CD4-positive, alpha-beta T cell treated with Interleukin-1 beta for 1 hour (primary cell): ENCODE measurements at places on chromosomes 5 and 9.

DNA sequence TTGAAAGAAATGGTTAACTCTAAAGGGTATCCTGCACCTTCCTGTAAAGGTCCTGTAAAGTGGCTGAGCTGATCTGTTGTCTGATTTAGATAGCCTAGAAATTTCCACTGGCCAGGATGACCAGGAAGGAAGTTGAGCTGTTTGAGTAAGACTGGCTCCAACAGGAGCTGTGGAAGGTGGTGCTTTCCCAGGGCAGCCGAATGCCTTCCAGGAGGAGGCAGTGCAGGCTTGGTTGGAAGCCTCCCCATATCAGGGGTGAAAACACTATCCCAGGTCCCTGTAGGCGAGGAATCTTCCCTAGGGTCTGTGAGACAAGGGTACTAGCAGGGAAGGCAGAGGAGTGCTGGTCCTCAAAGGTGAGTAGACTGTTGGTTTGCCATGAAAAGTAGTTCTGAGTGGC is 98.4 kb downstream of the LIX1 start:
- no peak for DNase-seq

DNA sequence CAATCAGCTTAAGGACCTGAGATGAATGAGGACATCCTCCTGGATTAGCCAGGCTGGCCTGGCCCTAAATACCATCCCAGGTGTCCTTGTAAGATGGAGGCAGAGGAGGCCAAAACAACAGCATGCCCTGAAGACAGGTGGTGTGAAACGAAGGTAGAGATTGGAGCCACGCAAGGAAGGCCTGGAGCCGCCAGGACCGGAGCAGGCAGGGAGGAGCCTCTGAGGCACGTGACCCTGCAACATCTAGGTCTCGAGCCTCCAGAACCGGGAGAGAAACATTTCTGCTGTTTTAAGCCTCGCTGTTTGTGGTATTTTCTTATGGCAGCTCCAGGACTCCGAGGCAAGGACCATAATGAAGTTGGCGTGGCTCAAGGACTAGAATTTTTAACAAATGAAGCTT is 9.7 kb upstream of the COL5A1 start:
- no peak for DNase-seq

GRCh38 chr9:82797534-82797933 is 265.4 kb downstream of the RASEF start:
- no peak for DNase-seq

GRCh38 chr5:77937015-77937908 is 161.1 kb upstream of the TBCA start:
- peak; percentile 3 for DNase-seq

DNA sequence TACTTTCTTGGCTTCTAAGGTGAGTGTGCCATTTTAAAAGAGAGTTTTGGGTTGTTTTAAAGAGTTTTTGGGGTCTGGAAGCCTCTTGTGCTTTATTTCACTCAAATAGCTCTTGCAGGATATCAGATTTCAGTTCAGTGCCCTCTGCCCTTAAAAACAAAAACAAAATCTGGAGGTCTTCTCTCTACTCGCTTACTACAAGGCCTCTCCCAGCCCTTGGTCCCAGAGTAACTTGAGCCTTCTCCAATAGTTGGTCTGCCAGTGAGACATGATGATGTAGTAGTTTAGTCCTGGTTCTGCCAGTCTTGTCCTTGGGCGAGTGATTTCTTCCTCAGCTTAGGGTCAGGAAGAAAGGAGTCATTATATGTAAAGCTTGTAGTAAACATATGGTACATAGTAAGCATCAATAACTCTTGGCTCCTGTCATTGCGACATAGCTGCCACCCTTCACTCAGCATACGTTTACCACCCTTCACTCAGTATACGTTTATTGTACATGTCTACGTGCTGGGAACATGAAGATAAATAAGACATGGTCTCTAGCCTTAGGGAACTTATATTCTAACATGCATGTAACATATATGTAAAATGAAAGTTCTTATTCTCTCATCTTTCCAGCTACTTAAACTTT is 147.6 kb downstream of the MAN2A1 start:
- no peak for DNase-seq
